ENCODE measurements at places on chromosomes 1 and 21. TPM values are rescaled to one million over a fixed set of nuclear protein-coding genes. Genes with fewer than 3 reads are reported as not detected.

DNA sequence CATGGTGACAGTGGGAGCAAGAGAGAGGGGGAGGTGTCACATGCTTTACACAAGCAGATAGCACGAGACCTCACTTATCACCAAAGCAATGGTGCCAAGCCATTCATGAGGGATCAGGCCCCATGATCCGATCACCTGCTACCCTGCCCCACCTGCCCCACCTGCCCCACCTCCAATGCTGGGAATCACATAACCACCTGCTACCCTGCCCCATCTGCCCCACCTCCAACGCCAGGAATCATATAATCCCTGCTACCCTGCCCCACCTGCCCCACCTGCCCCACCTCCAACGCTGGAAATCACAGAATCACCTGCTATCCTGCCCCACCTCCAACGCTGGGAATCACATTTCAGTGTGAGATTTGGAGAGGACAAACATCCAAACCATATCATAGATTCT lies 10.6 kb upstream of the AIRE start:
- H3K4me3 ChIP-seq = no peak overlapping the region
- no peaks in the 10 kb centered on the region for H3K27me3 ChIP-seq
- no peak for DNase-seq

DNA sequence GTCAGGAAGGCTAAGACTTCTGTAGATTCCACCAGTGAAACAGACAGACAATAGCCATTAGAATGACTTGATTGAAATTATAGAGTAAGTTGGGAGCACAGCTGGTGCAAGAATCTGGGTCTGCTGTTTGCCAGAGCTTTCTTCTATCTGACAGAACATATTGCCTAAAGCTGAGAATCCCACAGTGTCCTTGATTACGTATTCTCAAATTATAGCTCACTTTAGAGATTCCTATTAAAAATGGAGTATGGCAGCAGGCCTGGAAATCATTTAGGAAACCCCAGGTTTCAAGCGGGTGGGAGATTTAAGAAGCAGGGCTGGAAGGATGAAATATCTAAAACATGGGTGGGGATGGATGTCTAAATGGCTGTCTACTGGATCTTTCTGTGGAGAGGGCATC lies 639.7 kb upstream of the CXADR start:
- DNase-seq = no peak
- no peaks in the 10 kb centered on the region for H3K27me3 ChIP-seq
- H3K36me3 ChIP-seq = no peaks in the 10 kb centered on the region
- no peaks in the 10 kb centered on the region for H3K4me1 ChIP-seq

- H3K36me3 ChIP-seq = no peaks in the 10 kb centered on the region
- no peak overlapping the region for H3K4me3 ChIP-seq
Measured at GRCh38 chr21:41142051-41142795, 25.7 kb upstream of the BACE2 start.

GRCh38 chr1:107840725-107841124 lies 124.3 kb downstream of the VAV3 start:
- H3K27ac ChIP-seq = no peak overlapping the region
- H3K36me3 ChIP-seq = no peaks in the 10 kb centered on the region
- peaks cover 18% of the 10 kb centered on the region for H3K4me1 ChIP-seq
- no peak overlapping the region for H3K4me3 ChIP-seq
- no peaks in the 10 kb centered on the region for H3K27me3 ChIP-seq
- no peak for DNase-seq

DNA sequence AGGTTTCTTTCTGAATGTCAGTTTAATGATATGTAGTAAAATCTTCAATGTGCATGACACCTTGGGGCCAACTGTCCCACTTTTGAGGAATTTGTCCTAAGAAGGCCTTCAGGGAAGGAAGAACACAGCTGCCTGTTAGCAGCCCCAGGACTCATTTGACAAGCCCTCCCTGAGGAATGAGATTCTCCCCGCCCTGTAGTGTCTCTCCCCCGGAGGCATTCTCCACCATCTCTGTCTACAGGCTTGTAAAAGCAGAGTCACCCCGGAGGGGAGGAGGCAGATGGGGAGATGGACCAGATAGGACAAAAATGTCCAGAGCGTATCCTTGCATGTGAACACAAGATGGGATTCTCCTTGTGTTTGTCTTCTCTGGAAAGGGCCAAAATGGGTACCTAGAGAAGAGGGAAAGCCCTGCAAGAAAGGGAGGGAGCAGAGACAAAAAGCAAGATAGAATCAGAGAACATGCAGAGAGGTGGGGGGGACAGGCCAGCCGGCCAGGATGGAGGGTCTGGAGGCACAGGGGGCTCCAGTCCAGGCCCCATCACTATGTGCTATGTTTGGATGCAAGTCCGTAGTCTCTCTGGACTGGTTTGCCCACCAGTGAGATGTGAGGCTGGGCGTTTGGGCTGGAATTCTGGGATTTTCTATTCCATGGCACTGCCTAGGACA lies 12.0 kb upstream of the WNT3A start:
- DNase-seq = no peak
- no peak overlapping the region for H3K4me3 ChIP-seq
- no peaks in the 10 kb centered on the region for H3K4me1 ChIP-seq
- no peaks in the 10 kb centered on the region for H3K27me3 ChIP-seq
- H3K27ac ChIP-seq = no peak overlapping the region

GRCh38 chr1:229579059-229579673 lies 20.7 kb upstream of the ABCB10 start:
- H3K27ac ChIP-seq = peak overlapping the region; percentile 46
- no peaks in the 10 kb centered on the region for H3K36me3 ChIP-seq
- peaks cover 25% of the 10 kb centered on the region for H3K4me1 ChIP-seq
- DNase-seq = no peak
- no peak overlapping the region for H3K4me3 ChIP-seq

GRCh38 chr1:179785031-179785431 lies 41.9 kb downstream of the FAM163A start:
- no peaks in the 10 kb centered on the region for H3K27me3 ChIP-seq
- H3K27ac ChIP-seq = no peak overlapping the region
- DNase-seq = no peak
- no peaks in the 10 kb centered on the region for H3K4me1 ChIP-seq
- no peak overlapping the region for H3K4me3 ChIP-seq

DNA sequence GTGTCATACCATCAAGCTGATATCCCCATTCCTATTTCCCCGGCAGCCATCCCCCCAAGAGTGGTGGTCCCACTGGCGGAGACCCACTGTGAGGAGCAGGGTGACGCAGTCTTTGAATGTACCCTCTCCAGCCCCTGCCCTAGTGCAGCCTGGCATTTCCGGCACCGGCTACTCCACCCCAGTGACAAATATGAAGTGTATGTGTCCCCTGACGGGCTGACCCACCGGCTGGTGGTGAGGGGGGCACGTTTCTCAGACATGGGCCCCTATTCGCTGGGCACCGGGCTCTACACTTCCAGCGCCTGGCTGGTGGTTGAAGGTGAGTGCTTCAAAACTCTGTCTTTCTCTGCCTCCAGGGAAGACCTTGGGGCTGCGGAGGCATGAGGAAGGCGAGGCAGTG lies 14.4 kb downstream of the IGFN1 start:
- no peak overlapping the region for H3K27ac ChIP-seq
- no peaks in the 10 kb centered on the region for H3K36me3 ChIP-seq
- peak; percentile 43 for DNase-seq
- H3K4me1 ChIP-seq = no peaks in the 10 kb centered on the region
- H3K4me3 ChIP-seq = no peak overlapping the region

GRCh38 chr1:234840253-234840652 lies 230.3 kb upstream of the IRF2BP2 start:
- peaks cover 23% of the 10 kb centered on the region for H3K4me1 ChIP-seq
- no peak for DNase-seq
- no peaks in the 10 kb centered on the region for H3K36me3 ChIP-seq
- H3K27me3 ChIP-seq = no peaks in the 10 kb centered on the region
- no peak overlapping the region for H3K4me3 ChIP-seq

- peak; percentile 80 for DNase-seq
- no peaks in the 10 kb centered on the region for H3K36me3 ChIP-seq
- no peaks in the 10 kb centered on the region for H3K27me3 ChIP-seq
Measured at GRCh38 chr1:117606649-117607430, 992 bp downstream of the TENT5C start.

DNA sequence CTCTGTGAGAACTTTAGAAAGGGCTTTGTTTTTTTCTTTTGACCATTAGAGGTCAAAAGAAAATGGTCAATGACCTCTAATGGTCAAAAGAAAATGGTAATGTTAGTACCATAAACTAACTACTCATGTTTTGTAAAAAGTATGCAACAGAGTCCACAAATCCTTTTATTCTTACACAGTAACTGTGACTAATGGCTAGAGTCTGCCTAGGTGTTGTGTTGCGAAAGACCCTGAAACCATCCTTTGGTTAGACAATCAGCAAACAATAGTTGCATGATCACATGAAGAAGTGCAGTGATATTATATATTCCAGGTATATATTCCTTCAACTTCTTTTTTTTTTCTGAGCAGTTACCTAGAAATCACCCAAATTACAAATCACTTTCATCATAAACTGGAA lies 40.9 kb downstream of the NEGR1 start:
- H3K27me3 ChIP-seq = no peaks in the 10 kb centered on the region
- H3K36me3 ChIP-seq = no peaks in the 10 kb centered on the region
- H3K4me3 ChIP-seq = no peak overlapping the region

DNA sequence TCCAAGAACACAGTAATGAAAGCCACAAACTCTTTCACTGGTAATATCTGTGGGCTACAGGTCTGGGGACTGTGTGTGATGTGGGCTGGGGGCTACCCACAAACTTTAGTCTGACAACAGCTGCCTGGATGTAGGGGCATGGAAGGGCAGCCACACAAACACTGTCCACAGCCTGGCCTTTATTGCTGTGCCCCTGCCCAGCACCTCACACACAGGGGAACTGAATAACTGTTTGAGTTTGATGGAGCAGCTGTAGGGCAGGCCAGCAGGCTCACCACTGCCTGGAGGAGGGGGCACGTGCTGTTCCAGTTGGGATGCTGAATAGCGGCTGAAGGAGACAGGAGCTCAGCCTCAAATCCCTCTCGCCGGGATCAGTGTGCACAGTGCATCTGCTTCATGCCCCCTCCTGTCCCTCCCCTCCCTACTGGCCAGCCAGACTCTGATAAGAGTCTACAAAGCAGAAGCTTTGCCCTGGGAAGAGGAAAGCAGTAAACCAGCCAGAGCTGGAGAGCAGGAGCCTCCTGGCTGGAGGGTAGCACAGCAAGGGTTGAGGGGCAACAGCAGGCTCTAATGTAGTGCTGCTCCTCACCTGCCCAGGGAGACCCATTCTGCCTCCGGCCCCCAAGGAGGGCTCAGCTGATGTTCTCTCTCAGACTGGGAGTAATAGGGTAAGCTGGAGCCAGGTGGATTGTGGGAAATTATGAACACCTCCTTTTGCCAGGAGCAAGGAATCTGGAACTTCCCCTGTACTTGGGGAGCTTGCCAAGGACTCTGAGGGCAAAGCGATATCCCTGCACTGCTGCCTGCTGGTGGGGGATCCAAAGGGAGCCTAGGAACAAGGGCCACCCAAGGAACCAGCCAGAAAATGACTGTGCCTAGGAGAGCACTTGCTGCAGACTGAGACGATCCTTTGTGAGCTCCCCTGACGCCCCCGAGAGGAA lies 70.2 kb upstream of the GOLT1A start:
- H3K27ac ChIP-seq = no peak overlapping the region
- no peaks in the 10 kb centered on the region for H3K27me3 ChIP-seq
- no peak overlapping the region for H3K4me3 ChIP-seq
- H3K4me1 ChIP-seq = peaks cover 34% of the 10 kb centered on the region
- H3K36me3 ChIP-seq = no peaks in the 10 kb centered on the region

- H3K4me3 ChIP-seq = no peak overlapping the region
- H3K4me1 ChIP-seq = peaks cover 3% of the 10 kb centered on the region
- no peak for DNase-seq
- no peak overlapping the region for H3K27ac ChIP-seq
- no peaks in the 10 kb centered on the region for H3K36me3 ChIP-seq
Measured at GRCh38 chr1:200373811-200374231, 36.0 kb downstream of the ZNF281 start.

GRCh38 chr1:80656014-80656636 lies 1144.6 kb upstream of the ADGRL2 start:
- H3K36me3 ChIP-seq = no peaks in the 10 kb centered on the region
- H3K4me1 ChIP-seq = no peaks in the 10 kb centered on the region
- no peak for DNase-seq
- H3K4me3 ChIP-seq = no peak overlapping the region
- no peaks in the 10 kb centered on the region for H3K27me3 ChIP-seq

DNA sequence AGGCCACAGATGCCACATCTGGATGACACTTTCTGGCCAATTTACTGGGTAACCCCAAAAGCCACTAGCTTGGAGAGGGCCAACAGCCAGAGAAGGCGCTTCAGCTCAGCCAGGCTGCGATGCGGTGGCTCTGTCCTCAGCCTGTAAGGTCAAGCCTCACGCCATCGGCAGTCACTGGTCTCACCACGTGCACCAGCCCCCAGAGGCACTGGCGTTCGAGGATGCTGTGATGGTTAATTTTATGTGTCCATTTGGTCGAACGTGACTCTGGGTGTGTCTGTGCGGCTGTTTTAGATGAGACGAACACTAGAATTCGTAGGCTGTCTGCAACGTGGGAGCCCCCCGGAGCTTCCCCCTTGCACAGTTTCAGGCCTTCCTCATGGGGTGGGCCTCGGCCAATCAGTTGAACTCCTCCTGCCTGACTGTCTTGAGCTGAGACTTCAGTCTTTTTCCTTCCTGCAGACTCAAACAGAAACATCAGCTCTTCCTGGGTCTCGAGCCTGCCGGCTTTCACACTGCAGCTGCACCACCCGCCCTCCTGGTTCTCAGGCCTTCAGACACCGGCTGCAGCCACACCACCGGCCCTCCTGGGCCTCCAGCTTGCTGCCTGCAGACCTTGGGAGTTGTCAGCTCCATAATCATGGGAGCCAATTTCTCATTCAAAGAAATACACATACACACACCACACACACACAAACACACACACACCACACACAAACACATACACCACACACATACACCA lies 41.6 kb upstream of the SLC45A1 start:
- H3K27me3 ChIP-seq = no peaks in the 10 kb centered on the region
- H3K27ac ChIP-seq = no peak overlapping the region
- DNase-seq = no peak
- H3K4me1 ChIP-seq = peaks cover 6% of the 10 kb centered on the region
- H3K4me3 ChIP-seq = no peak overlapping the region

GRCh38 chr1:10779201-10779600 lies 17.2 kb downstream of the CASZ1 start:
- peak; percentile 81 for DNase-seq
- H3K36me3 ChIP-seq = no peaks in the 10 kb centered on the region
- H3K27ac ChIP-seq = no peak overlapping the region
- H3K4me1 ChIP-seq = peaks cover 6% of the 10 kb centered on the region
- no peak overlapping the region for H3K4me3 ChIP-seq
- no peaks in the 10 kb centered on the region for H3K27me3 ChIP-seq

GRCh38 chr1:156153362-156153761 lies at the start of gene SEMA4A:
Gene SEMA4A (plus strand): TSS chr1:156153585. CDS start chr1:156154579, 994 bp downstream.
- H3K4me1 ChIP-seq = no peaks in the 10 kb centered on the region
- H3K27me3 ChIP-seq = no peaks in the 10 kb centered on the region
- no peak for DNase-seq
- H3K27ac ChIP-seq = peak within 1 kb of the TSS; percentile 79
- H3K4me3 ChIP-seq = peak within 1 kb of the TSS; percentile 28
- H3K36me3 ChIP-seq = no peaks in the 10 kb centered on the region

Gene ATP1A4
- 0.52 TPM for total RNA-seq

Gene BTF3L4
- total RNA-seq = 31.7 TPM

Gene WNT4
- total RNA-seq = 1.7 TPM

Gene CD48
- total RNA-seq = 14.3 TPM

Gene OR2T33
- not detected for total RNA-seq

Gene AMY2A
- not detected for total RNA-seq

Gene GJA8
- not detected for total RNA-seq

Gene ATP1B1
- total RNA-seq = 171 TPM

Measured in upper lobe of left lung (tissue), 6 donors.